ENCODE measurements at places on chromosomes 1 and 21.
A peak's percentile ranks its signal among the peaks of the same experiment; 100 is the strongest.

DNA sequence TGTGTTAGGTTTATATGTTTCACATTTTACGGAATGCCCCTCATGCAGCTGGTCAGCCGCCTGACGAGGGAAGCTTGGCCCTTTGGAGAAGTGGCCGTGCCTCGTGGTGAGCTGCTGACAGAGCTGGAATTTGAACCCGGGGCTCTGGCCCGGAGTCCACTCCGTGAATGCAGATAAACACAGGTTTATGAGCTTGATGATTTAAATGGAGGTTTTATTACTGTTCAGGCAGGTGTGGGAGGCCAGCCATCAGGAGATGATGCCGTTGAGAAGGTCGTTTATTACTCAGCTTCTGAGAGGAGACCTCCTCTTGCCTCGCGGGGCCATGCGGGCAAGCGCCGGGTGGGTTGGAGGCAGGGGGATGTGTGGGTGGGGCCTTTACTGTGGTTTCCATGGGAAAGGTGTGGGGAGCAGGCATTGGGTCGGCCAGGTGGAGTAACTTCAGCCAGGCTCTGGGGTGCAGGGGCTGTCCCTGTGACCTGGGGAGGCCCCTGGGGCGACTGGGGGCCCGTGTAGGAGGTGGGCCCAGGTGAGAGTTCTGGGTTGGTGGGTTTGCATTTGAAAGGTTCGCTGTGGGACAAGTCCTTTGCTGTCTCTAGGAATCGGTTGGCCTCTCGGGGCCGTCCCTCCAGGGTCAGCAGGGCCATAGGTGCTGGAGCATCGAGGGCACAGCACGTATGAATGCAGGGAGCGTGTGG is 22.0 kb downstream of the PRKCZ start:
- DNase-seq, result peak; percentile 32

- no peak for DNase-seq
Measured at GRCh38 chr1:208238710-208239472, 5.3 kb downstream of the PLXNA2 start.

DNA sequence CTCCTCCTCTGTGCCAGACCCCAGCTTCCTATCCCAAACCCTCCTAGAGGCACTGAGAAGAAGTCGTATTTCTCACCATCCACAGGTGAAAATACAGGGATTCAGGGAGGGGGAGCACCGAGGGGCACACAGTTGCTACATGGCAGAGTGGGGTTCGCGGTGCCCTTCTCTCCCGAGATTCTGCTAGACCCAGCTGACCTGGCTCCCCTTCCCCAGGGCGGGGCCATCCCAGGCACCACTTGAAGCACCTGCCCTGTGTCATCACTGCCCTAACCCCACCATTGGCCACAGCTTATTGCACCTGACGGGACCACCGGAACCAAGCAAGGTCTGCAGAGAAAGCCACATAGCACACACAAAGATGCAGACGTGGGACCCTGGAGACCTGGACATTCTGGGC is 30.5 kb downstream of the SDC3 start:
- DNase-seq, result no peak

- DNase-seq, result no peak
Measured at GRCh38 chr1:60108196-60108595, 34.6 kb upstream of the C1orf87 start.

DNA sequence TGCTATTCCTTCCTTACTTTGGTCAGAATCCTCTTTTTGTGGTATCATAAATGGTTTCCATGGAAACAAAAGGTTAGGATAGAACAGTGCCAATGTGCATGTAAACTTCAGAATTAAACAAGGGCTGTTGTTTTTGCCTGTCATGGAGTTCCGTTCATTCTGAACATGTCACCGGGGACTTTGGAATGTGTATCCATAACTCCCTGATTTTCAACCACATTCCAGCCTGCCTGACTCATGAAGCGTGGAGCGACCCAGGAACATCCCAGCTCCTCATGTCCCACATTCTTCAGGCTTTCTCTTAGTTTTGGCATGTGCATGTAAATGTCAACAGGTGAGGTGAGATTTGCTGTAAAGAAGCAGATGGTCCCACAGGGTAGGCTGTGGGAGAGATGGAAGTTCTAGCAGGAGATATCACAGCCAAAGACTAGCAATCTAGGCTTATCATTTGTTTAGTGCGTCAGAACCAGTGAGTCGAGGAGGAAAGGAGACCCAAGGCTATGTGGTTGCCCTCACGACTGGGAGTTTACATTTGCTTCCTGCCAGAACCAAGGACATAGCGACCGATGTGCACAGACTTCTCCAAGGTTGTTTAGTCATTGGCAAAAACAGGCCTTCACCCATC is 23.0 kb upstream of the DNAJC11 start:
- no peak for DNase-seq

DNA sequence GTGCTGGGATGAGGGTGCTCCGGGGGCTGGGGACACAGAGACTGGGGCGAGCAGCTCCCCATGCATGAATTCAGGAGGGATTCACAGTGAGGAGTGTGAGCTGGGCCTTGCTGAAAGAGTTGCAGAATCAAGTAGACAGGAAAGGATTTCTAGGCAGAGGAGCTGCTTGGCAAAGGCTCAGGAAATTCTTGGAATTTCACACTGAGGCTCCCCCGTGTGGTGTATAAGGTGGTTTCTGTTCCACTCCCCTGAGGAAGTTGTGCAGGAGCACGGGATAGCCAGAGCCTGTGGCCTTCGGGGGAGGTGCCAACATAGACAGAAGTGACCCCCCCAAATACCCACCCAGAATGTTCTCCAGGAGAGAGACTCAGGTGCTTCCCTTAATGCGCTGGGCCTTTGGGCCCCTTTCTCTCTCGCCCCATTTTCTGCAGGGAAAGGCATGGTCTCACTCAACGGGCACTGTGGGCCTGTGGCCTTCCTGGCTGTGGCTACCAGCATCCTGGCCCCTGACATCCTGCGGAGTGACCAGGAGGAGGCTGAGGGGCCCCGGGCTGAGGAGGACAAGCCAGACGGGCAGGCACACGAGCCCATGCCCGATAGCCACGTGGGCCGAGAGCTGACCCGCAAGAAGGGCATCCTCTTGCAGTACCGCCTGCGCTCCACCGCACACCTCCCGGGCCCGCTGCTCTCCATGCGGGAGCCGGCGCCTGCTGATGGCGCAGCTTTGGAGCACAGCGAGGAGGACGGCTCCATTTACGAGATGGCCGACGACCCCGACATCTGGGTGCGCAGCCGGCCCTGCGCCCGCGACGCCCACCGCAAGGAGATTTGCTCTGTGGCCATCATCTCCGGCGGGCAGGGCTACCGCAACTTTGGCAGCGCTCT is 58.5 kb upstream of the ACTL8 start:
- DNase-seq, result no peak

- DNase-seq, result no peak
Measured at GRCh38 chr21:25974964-25975363, 195.6 kb downstream of the APP start.

DNA sequence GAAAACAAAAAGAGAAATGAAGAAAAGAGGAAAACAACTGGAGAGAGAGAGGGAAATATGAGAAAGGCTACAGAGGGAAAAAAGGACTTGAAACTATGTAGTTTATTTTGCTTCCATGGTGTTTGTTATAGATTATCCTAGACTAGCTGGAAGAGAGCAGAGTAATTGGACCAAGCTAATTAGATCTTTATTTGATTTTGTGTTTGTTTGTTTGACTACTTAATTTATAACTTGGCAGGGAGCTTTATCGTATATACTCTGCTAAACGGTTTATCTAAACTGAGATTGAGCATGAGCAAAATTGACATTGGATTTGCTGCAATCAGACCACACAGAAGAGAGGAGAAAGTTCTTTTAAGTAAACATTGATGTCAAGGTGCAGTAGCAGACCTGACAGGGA is 443.8 kb upstream of the USP24 start:
- no peak for DNase-seq

- no peak for DNase-seq
Measured at GRCh38 chr1:246338546-246338945, 168.5 kb downstream of the SMYD3 start.

All from stimulated activated CD8-positive, alpha-beta memory T cell treated with anti-CD3 and anti-CD28 coated beads, Interleukin-4, amount 100 ng/mL, for 48 hours (primary cell).